ENCODE measurements at places on chromosomes 1 and 21.

- no peak for DNase-seq
Measured at GRCh38 chr1:71167505-71167904, 86.7 kb upstream of the ZRANB2 start.

GRCh38 chr1:36859926-36860325 is 174.4 kb downstream of the GRIK3 start:
- no peak for DNase-seq

GRCh38 chr1:214989341-214989740 is 93.2 kb upstream of the KCNK2 start:
- DNase-seq, result no peak

- DNase-seq, result no peak
Measured at GRCh38 chr1:24308365-24309015, 10.7 kb upstream of the GRHL3 start.

GRCh38 chr1:66271904-66272254 is 262.1 kb upstream of the SGIP1 start:
- no peak for DNase-seq

- no peak for DNase-seq
Measured at GRCh38 chr1:79896140-79896539, 889.6 kb upstream of the ADGRL4 start.

DNA sequence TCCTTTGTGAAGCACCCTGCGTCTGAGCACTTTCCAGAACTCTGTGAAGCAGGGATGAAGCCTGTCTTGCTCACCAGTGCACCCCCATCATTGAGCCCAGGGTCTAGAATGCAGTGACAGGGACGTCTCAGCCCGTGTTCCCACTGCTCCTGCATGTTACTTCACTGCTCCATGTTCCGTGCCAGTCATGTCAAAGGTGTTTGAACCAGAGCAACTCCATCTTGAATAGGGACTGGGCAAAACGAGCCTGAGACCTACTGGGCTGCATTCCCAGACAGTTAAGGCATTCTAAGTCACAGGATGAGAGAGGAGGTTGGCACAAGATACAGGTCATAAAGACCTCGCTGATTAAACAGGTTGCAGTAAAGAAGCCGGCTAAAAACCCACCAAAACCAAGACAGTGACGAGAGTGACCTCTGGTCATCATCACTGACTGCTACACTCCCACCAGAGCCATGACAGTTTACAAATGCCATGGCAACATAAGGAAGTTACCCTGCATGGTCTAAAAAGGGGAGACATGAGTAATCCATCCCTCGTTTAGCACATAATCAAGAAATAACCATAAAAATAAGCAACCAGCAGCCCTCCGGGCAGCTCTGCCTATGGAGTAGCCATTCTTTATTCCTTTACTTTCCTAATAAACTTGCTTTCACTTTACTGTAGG is 63.2 kb downstream of the SDC3 start:
- DNase-seq, result no peak
